ENCODE measurements at places on chromosomes 3 and 15.

GRCh38 chr3:44795197-44795596, 33.6 kb downstream of the KIF15 start:
- DNase-seq: no peak

DNA sequence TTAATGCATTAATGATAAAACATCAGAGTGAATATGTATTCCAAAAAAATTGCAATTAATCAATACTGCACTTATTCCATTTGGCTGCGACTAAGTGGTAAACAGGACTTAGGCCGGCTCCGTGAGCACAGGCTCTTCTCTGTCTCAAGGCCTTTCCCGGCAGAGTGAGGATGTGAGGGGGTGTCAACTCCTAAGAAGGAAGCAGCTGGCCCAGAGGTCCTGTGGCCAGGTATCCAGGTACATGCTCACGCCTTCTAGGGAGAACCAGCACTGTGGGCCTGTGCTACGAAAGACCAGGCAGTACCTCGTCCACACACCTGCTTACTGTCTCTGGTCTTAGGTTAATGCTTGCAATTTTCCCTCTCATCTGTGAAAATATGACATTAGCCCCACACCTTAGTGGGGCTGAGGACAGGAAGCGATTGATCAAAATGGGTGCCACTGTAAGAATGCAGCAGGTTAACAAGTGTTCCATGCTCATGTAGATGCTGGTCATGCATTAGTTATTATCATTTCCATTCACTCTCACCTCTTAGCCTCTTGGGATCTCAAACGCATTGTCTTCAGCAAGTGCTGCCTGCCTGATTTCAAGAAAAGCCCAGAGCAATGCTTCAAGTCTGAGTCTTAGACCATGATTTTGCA, 175.3 kb downstream of the ABHD5 start:
- DNase-seq: no peak

DNA sequence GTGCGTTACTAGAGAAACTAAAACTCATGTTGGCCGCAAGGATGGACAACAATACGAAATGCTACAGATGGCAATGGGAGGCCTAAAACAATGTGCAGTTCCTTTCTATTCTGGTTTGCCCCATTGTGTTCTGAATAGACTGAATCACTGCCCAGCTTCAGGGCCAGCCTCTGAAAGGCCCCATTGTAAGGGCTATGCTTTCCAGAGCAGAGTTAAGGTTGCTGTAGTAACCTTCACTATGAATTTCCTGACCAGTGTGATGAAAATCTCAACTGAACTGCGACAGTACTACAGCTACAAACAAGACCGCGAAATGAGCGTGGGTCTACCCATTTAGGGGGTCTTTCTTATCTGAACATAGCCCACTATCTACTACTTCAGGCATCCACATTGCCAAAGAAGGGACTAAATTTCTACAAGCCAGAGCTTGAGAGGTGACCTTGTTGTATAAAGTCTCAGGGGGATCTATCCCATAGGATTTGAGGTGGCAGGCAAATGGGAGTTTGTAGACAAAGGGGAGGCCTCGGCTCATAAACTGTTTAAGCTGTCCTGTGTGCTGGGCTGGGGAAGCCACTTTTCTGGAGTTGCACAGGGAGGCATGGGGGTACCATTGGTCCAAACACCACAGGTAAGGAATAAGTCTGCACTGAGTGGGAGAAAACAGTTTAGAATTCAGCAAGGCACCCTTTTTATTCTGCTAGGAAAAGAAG, 80.1 kb downstream of the MYO1E start:
- DNase-seq: peak; percentile 15

DNA sequence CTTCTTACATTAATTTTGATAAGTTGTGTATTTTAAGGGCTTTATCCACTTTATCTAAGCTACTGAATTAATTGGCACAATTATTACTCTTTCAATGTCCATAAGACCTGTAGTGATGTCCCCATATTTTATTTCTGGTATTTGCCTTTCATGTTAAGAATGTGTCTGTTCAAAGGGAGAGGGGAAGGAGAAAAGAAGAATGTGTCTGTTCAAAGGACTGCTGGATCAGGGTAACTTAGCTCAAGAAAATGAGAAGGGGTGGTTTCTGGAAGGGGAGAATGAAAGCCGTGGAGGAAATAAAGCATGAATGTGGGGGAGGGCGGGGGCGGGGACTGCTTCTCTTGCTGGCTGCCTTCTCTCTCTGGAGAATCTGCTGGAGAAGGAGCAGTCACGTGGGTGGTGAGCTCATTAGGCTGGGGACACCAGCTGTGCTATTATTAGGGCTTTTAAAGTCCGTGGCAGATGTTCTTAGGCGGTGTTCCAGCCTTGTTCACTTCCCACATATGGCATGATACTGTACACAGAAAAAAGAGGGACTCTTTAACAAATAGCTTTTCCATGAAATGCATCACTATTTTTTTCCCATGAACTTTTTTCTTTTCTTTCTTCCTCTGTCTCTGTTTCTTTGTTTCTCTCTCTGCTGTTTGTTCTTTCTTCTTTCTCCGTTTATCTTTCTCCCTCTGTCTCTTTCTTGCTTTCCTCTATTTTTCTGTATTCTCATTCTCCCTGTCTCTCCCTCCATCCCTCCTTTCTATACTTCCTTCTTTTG, 63.7 kb upstream of the ULK4 start:
- peak; percentile 99 for DNase-seq

- DNase-seq: no peak
Observed at GRCh38 chr3:150256782-150257181, 151.3 kb upstream of the TSC22D2 start.

DNA sequence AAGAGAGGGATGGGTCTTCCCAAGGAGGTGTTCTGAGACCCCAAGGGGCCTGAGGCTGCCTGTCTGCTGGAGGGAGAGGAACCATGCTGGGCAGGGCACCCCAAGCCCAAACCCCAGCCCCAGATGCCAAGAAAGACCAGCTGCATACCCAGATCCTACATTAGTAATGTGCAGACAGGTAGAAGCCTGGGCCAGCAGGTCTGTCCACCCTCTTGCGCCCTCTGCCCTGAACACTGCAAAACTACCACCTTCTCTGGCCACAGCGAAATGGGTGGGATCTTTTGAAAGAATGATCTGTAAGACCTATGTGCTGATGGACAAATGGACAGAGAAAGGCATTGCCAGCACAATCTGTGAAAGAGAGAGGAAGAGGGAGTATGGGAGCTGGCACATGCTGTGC, 283.2 kb downstream of the EPHB1 start:
- no peak for DNase-seq

DNA sequence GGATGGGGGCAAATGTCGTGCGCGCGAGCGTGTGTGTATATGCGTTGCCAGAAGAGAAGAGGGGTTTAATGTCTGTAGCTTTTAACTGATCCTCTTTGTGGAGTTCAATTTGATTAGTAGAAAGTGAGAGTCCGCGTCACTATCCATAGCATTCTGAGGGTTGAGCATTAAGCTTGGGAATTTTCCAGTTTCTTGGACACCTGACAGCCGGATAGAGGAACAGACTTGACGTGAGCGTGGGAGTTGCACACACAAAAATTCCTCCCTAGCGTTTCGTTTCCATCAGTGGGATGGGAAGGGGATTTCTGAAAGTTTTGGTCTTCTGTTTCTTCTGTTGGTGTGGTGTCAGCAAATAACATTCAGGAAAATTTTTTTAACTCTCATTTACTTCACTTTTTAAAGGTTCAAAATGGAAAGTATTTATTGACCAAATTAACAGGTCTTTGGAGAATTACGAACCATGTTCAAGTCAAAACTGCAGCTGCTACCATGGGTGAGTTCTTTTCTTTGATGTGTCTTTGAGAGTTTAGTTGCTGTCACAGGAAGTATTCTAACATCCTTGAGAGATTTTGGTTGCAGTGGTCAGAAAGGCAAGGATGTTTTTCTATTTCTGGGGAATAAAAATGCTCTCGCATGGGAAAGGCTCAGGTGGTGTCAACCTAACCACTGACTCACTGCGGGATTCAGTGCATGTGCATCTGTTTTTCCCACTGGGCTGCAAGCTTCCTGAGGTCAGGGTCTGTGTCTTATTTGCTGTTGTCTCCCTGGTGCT, 841 bp downstream of the POGLUT1 start:
- DNase-seq: peak; percentile 10

DNA sequence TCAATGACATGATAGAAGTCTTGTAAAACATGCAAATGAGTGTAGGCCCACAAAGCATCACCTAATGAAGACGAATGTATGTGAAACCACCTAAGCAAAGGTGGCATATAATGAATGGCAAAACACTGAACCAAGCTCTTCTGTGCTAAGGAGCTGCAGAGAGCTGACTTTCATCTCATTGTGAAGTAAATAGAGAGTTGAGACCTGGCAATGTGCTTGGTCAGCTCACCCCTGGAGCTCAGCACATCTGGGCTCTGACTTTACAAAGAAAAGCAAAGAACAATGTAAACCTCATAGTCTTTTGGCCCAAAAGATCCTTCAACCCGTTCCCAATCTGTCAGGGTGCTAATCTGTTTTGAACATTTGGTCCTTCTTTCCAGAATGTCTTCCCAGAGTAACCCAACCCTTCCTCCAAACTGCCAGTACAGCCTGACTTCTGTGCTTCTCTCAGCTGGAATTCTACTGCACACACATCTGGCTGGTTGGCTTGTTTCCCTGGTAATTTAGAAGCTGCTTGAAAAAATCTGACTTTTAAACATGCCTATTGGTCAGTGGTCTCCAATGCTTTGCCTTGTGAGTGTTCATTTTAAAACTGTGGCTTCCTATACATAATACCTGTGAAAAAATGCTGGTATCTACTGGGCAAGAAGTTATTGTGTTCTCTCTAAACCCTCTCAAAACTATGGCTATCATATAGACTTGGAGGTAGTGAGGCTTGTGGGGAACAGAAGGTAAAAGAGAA, 101.7 kb downstream of the CD200R1L start:
- peak; percentile 86 for DNase-seq

DNA sequence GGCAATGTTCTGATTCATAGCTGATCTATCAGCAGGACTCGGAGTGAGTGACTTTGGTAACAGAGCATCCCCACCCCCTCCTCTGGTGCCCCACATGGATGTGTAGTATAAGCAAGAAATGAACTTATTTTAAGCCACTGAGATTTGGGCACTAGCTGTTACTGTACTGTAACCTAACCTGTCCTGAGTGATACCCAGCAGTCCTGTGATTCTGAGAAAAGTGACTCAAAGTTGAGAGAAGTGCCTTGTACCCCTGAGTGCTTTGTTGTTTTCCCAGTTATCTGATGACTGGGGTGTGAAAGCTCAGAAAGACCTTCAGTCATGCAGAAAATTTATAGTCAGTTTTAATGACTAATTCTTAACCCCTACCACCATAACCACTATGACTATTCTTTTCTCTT, 439.9 kb upstream of the RBMS3 start:
- DNase-seq: no peak

DNA sequence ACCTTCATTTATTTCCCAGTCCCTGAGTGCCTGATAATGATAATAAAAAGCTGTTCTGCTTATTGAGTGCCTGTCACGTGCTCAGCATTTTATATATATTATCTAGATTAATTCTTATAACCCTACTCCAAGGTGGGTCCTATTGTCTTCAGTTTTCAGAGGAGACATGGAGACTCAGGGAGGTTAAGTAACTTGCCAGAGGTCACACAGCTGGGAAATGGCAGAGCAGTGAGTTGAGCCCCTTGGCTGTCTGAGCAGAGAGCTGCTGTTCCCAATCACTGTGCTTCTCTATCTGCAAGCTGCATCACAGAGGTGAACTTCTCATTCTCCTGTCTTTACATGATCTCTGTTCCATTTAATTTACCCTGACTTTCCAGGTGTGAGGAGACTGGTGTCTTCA, 32.3 kb upstream of the MRPS22 start:
- no peak for DNase-seq

DNA sequence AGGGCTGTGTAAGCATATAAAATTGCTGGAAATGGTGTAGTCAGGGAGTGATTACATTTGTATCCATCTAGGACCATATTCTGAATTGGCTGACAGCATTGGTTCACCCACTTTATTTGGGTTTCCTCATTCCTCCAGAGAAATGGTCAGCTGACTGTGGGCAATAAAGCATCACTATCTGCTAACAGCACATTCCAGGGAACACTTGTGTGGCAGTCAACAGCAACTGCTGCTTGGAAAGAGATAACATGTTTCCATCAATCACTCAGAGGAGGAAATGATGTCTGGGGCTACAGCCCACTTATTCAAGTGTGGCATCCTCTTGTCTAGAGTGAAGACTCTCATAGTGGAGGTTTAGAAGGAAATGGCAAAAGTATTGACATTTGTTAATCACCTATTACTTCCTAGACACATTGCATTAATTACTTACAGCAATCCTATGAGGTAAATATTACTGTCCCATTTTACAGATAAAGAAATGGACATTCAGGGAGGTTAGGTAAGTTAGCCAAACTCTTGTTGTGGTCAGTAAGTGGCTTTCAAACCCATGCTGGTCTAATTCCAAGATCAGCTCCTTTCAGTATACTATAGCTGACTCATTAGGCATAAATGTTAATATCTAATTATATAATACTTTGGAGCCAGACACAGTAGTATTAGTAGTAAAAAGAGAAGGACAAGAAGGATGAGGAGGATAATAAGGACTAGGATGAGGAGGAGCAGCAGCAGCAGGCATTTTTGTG, 247.8 kb downstream of the ALCAM start:
- no peak for DNase-seq

GRCh38 chr3:155070932-155071387, 9.2 kb upstream of the MME start:
- DNase-seq: peak; percentile 68
